Fibroblast of lung (primary cell): ENCODE measurements at places on chromosomes 13 and 19.

DNA sequence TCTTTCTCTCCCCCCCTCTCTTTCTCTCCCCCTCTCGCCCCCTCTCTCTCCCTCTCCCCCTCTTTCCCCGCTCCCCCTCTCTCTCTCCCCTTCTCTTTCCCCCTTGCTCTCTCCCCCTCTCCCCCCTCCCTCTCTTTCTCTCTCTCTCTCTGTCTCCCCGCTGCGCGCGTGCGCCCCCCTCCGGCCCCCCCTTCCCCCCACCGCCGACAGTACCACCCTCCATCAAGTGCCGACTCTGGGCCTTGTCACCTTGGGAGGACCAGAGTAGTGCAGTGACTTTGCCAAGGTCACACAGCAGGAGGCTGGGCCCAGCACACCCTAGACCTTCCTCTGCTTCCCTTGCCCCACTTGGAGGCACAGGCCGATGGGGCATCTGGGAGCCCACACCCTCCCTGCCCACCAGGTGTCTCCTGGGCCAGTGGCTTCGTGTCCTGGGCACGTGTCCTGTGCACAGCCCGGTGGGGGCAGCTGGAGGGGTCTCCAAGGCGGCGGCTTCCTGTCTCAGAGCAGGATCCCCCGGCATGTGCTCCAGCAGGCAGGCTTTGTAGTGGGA is 121.6 kb downstream of the KDM4B start:
- no peak for DNase-seq

GRCh38 chr19:57850553-57851017 is 926 bp downstream of the ZNF587 start:
- peak; percentile 82 for DNase-seq

DNA sequence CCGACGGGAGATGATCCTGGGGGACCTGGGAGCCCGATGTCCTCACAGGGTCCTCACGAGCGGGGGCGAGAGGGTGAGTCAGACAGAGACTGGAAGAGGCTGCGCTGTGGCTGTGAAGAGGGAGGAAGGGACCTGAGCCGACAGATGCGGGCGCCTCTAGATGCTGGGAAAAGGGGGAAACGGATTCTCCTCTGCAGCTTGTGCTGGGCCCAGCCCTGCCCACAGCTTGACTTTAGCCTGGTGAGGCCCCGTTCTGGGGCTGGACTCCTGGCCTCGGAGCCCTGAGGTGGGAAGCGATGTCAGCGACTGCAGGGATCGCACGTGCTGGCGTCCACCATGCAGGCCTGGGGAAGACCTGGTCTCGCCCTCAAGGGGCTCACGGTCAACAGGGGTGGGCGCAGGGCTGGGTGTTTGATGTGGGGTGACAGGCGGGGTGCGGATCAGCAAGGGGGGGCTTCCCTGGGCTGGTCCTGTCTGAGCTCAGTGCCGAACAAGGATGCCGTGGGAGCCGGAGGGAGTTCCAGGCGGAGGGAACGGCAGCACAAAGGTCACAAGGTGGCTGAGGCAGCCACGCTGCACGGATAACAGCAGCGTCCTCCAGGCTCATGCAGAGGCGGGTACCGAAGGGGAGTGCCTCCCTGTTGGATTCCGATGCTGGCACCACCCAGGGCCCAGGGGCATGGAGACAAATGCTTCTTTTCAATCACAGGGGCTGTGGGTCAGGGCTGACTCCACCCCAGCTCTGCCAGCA is 31.8 kb downstream of the PIP5K1C start:
- DNase-seq = peak; percentile 51

DNA sequence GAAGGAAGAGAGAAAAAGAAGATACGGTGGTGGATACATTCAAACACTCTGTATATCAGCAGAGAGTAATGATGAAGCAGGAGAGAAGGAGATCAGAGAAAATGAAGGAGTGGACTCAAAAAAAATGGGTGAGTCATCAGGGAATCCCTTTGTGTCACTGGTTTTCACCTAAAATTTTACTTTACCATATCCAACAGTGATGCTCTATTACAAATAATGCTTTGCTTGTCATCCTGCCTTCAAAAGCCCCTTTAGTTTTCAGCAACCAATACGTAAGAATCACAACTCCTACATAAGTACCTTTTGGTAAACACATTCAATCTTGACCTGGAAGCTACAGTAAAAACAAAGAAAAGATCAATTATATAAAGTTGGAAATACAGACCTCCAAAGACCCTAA is 88.8 kb downstream of the ENOX1 start:
- DNase-seq = no peak

DNA sequence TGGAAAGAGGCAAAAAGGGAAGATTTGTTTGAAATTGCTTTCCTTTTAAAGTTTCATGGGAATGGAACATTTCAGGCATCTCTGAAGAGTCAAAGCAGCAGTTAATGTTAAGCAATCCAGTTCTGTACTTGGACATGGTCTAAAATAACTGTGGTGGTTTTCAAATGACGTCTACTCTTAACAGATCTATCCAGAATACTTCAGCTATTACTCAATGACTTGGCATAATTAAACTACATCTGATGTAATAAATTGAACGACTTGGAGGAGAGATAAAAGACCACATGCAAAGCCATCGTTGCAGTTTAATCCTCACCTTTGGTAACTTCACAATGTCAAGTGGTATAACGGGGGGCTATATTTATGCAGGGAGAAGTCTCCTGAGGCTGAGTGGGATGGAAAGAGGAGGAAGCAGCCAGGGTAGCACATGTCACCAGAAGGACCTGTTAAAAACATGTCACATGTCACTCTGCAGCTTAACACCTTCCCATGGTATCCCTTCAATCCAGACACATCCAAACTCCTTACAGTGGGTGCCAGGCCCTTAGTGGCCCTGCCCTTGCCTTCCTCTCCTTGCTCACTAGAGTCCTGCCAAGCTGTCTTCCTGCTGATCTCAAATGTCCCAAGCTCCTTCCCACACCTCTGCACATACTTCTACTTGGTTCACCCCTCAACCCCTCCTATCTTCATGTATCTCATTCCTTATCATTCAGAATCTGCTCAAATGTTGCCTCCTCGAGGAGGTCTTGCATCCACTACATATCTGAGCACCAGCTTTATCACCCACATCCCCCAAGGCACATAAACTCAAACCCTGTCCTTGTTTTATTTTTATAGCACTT is 327.8 kb downstream of the SUCLA2 start:
- peak; percentile 94 for DNase-seq

DNA sequence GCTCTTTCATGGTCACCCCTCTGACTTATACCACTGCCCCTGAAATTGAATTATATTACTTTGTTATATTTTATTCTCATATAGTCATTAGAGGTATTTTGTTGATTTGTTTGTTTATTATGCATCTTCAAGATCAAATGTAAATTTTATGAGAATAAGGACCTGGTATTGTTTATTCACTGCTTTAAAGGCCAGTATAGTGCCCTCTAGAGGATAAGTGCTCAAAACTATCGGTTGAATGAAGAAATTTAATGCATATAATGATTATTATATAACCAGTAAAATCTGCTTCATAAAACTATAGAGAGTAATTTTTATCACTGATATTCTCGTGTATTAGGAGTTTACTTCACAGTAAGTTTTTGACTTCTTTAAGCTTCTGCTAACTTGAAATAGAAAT is 1401.9 kb downstream of the SLITRK1 start:
- no peak for DNase-seq

- DNase-seq = peak; percentile 61
These were observed 201.3 kb downstream of the SLITRK6 start for GRCh38 chr13:85597790-85598500.
